Fibroblast of skin of back (primary cell): ENCODE measurements at places on chromosomes 2 and 18.

DNA sequence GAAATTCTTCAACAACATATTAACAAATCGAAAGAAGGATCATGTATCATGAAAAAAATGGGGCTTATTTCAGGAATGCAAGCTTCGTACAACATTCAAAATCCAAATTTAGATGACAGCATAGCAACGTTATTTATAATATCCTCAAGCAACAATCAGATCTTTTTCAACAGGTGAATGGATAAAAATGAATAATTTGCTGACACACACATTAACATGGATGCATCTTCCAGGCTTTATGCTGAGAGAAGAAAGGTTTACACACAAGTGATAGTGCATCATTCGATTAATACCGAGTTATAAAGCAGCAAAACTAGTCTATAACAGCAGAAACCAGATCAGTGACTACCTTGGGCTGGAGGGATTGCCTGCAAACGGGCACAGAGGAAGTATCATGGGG lies 209.5 kb upstream of the TPO start:
- DNase-seq = no peak

GRCh38 chr18:49563130-49563540 lies 1.3 kb downstream of the LIPG start:
- no peak for DNase-seq

DNA sequence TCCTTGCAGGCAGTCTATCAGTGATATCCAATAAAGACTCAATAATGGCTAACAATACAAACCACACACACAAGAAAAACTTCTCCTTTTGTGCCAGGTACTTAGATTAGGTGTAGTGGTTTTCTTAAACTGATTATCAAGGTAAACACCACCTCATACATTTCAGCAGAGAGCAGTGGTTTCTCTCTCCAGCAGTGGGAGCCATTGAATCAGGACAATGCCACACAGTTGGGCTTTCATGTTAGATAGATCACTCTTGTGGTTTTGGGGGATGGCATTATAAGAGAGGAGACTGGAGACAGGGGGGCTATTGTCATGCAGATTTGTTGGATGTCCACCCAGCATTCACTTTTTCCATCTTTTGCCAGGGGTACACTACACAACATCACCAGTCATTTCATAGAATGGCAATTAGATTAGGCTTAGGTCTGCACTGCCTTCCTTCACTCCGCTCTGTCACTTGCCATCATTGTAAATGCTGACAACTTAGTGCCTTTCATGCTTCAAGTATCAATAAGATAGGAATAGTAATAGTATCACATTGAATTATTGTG lies 13.6 kb upstream of the IRS1 start:
- no peak for DNase-seq

DNA sequence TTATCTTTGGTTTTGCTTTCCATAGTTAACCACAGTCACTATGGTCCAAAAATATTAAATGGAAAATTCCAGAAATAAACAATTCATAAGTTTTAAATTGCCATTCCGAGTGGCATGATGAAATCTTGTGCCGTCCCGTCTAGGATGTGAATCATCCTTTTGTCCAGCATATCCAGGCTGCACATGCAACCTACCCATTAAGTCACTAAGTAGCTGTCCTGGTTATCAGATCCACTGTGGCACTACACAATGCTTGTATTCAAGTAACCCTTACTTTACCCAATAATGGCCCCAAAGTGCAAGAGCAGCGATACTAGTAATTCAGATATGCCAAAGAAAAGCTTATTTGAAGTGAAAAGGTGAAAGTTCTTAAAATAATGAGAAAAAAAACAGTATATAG lies 10.7 kb downstream of the USP34 start:
- peak; percentile 82 for DNase-seq
